Stimulated activated CD4-positive, alpha-beta T cell treated with anti-CD3 and anti-CD28 coated beads, Interleukin-1b, Interleukin-23, amount 100 ng/mL, for 1 hour (primary cell): ENCODE measurements at places on chromosomes 5 and 9.

DNA sequence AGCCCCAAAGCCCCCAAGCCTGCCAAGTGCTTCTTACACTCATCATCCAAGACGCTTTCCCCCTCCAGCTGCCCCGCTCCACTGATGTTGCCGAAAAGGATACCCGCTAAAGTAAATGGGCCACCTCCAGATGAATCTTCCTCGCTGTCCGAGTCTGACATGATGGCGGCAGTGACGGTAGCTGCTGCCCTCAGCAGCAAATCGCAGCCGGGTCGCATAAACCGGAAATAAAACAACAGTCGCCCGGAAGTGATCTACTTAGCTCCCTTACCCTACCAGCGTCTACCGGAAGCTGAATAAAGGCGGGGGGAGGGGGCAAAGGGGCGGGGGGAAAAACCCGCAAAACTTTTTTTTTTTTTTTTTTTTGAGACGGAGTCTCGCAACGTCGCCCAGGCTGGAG is at the start of gene TAF1L:
Gene TAF1L, minus strand, starts transcription at position 308 of the 400 bp plus-strand sequence. Its CDS starts 90 bp downstream, at position 218.
- no peak for DNase-seq

DNA sequence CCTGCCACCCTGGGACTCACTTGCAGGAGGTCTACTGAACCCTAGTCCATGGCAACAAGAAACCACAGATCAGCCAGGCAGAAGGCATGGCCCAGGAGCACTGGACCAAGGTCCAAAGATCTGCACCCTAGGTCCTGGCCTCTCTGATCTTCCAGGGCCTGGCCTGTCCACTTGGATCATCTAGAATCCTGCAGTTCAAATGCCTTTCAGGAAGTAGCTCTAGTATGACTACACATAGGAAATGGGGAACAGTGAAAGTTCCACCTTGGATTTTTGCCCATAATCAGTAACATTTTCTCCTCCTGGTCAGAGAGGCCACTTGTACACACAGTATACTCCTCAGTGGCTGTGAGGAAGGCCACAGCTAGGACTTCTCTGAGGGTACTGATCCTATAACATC is 11.5 kb downstream of the ANXA6 start:
- no peak for DNase-seq

GRCh38 chr5:72624641-72625236 is 117.5 kb upstream of the ZNF366 start:
- no peak for DNase-seq

DNA sequence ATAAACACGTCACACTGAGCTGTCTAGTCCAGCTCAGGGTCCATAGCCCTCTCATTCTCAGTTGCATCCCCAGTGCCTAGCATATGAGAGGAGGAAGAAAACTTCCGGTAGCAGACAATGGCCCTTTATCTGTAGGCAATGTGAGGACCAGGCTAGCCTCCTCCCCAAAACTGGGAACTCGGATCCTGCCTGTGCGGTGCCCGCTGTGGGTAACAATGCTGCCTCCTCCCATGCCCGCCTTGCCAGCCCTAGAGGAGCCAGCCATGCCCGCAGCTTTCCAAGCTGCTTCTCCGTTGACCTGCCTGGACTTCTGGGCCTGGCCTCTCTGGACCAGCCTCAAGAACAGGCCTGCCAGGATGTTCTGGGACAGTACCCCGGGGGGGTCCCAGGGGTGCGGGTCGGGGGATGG is 74.6 kb upstream of the ORM1 start:
- DNase-seq, result no peak

GRCh38 chr5:73974871-73975360 is 348.9 kb downstream of the ARHGEF28 start:
- DNase-seq, result no peak

DNA sequence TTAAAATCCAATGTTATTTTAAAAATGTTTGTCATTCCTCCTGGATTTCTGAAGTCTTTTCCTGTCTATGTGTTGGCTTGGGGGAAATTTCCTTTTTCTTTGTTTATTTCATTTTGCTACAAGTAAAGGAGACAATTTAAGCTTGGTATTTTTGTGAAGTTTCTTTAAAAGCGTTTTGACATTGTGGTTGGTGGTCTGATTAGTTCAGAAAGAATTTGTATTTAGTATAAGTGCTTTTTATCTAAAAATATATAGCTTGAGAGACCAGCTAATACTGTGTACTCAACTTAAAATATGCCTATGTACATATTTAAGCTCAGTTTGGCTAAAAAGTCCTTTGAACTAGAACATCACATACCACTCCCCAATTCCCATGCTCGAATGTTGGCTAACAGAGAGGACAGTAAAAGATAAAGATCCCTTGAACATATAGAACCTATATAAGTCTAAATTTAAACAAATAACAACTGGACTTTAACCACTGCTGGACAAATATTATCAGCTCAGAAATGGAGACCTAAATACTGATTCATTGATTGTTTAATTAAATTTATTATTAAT is 237.6 kb downstream of the TLE4 start:
- no peak for DNase-seq

GRCh38 chr5:172412724-172413286 is 41.5 kb downstream of the SH3PXD2B start:
- DNase-seq, result no peak

DNA sequence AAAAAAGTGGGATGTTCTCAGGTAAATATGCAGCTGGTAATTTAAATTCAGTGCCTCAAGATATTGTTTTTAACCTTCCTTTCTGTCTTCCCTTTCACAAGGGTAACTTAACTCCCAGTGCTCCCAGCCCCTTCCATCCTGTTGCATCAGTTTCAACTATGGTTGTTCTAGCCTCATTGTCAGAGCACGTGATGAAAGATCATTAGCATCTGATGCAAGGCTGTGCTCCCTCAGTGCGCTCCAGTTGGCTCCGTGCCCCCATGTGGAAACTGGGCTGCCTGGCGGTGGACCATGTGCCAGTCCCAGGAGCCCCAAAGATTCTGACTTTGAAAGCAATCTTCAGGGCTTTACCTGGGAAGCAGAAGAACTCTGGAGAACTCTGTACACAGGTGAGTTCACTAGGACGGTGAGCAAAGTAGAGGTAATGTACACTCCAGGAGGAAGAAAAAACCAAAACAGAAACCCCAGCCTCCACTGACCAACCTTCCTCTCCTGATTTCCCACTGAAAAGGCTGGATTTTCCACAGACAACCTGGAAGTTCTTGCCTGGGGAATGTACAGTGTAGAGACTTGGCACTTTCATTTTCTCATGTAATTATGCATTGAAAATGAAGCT is 96.9 kb downstream of the SLC1A3 start:
- no peak for DNase-seq

GRCh38 chr5:12323637-12324229 is 419.5 kb upstream of the CTNND2 start:
- no peak for DNase-seq

DNA sequence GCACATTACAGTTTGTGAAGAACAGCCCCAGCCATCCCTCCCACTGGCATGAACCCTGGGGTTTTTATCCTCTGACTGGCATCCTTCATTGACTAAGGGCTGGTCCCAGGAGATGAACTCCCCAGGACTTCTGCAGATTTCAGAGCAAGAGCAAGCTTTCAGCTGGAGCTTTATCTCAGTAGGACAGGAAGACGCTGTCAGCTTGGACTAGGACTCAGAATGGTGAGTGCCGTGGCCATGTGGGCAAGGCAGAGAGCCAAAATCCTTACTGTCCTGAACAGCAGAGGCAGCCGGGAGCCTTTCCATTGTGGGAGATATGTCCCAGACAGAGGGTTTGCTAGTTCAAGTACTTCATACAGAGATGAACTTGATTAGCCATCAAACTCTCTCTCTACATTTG is 3.2 kb upstream of the ACOT12 start:
- DNase-seq, result no peak

DNA sequence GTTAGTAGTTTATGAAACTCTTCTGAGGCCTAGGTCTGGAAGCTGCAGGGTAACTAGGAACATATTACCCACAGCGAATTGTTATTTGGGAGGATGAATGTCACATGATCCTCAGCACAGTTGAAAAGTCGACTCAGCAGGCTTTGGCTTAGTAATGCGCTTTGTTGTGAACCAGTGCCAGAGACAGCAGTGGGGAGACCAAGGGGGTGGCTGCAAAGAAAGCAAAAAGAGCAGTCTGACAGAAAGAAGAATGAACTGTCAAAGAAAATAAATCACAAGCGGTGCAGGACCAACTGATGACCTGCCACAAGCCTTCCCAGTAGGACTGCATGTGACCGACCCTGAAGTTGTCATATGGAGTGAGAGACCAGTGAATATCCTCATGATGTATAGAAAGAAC is 170.0 kb downstream of the CCDC171 start:
- no peak for DNase-seq

GRCh38 chr5:15510831-15511230 is 10.9 kb downstream of the FBXL7 start:
- DNase-seq, result no peak

DNA sequence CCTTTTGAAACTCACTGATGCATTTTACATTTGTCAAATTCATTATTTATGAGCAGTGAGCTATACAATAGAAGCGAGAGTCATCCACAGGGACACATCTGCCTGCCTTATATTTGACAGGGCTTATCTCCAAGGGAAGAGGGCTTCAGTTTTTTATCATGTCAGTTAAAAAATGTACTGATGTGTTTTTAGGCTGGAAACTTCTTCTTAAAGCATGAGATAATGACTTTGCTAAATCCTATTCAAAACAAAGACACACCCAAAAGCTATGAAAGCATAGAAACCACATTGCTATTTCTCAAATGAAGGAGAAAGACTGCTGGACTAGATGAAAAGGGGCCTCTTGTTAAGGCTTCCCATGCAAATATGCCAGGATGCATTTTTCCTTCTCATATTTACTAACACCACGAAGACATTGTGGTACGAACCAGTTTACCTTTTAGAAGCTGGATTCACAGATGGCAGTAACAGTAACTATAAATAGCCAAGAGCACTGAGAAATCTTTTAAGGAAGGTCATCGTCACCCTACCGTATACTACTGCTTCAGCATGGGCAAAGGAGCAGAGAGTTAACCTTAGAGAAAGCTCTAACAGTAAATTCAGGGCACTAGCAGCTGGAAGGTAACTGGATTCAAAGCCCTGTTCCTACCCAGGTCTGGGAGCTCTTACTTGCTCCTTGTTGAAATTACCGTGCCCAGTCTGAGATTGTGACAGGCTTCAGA is 86.3 kb upstream of the IFNK start:
- no peak for DNase-seq

GRCh38 chr5:1926071-1926440 is 43.3 kb upstream of the IRX4 start:
- no peak for DNase-seq

- DNase-seq, result no peak
Measured at GRCh38 chr9:114327749-114328148, 1.9 kb upstream of the ORM2 start.

DNA sequence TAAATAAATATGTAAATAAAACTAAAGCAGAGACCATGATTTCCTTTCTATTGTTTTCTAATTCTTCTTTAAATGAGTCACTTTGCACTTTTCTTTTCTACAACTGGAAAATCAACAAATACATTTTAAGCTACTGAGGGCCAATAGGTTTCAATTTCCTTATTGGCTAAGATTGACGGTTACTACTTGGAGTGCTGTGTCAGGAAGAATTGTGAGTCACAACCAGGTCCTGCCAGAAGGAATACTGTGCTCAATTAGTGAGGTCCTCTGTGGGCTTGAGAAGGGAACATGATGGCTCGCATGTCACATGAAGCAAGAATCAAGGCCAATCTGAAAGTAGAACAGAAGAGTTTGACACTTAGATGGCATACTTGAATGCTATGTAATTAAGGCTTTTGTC is 110.8 kb downstream of the HMHB1 start:
- no peak for DNase-seq

DNA sequence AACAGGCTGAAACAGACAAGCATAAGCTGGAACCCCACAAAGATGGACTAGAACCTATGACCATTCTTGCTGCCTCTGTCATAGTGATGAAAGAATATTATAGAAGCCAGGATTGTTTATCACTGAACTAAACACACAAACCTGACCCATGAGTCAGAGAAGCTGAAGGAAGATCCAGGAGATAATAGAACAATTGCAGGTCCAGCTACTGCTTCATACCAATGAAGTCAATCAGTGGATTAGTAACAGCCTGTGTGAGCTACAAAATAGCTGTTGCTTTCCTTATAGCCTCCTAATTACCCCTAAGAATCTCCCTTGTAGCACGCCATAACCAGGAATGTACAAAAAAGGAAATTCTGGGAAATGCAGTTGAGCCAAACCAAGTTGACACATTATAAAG is 459.9 kb upstream of the ZNF462 start:
- no peak for DNase-seq

DNA sequence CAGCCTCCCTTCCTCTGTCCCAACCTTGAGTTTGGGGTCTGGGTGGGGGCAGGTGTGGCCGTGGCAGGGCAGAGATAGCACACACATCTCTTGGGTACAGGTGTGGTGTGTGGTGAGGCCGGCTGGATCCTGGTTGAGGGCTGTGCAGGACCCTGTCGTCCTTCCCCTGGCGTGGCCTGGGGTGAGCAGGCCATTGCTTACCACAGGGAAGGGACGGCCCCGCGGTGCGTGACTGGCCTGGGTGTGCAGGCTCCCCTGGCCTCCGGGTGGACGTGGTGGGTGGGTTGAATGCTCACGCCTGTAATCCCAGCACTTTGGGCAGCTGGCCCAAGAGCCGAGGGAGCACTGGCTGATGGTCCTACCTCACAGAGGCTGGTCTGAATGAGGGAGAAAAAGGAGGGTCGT is 1.2 kb downstream of the ARRDC1 start:
- no peak for DNase-seq
